ENCODE measurements at places on chromosomes 6 and 20.
A peak's percentile ranks its signal among the peaks of the same experiment; 100 is the strongest.

GRCh38 chr6:151974061-151974617 lies 166.7 kb downstream of the ESR1 start:
- no peak for DNase-seq

DNA sequence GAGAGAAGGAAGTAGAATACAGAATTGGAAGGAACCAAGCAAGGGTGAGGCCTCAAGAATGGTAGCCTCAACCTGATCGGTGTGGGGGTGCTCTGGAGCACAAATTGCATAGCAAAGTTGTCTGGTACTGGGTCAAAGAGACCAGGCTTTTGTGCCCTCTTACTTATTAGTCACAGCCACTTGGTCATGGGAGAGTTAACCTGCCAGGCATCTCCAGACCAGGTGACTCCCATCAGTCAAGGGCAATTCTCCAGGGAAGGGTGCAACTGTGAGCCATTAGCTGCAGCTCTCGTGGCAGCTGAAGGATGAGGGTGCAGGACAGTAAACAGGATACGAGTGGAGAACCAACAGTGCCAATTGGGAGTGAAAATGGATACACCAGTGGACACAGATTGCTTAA lies 47.7 kb upstream of the PLCB4 start:
- no peak for DNase-seq

GRCh38 chr6:156988276-156989158 lies 211.3 kb downstream of the ARID1B start:
- no peak for DNase-seq

DNA sequence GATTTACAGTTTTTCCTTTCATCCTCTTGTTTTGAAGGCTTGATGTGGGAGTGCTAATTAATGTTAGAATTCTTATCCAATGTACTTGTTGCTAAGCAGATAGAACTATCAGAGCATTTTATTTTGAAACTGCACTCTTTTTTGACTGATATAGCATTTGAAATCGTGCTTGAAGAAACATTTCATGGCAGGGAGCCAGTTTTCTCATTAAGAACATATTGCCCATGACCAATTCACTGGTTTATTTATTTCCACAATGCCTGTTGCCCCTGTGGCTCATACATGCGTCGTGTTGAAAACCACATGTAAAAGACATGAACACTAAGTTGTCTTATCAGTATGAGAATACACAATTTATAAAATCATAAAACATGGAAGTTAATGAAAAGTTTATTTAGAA lies 479.7 kb upstream of the FLRT3 start:
- no peak for DNase-seq

DNA sequence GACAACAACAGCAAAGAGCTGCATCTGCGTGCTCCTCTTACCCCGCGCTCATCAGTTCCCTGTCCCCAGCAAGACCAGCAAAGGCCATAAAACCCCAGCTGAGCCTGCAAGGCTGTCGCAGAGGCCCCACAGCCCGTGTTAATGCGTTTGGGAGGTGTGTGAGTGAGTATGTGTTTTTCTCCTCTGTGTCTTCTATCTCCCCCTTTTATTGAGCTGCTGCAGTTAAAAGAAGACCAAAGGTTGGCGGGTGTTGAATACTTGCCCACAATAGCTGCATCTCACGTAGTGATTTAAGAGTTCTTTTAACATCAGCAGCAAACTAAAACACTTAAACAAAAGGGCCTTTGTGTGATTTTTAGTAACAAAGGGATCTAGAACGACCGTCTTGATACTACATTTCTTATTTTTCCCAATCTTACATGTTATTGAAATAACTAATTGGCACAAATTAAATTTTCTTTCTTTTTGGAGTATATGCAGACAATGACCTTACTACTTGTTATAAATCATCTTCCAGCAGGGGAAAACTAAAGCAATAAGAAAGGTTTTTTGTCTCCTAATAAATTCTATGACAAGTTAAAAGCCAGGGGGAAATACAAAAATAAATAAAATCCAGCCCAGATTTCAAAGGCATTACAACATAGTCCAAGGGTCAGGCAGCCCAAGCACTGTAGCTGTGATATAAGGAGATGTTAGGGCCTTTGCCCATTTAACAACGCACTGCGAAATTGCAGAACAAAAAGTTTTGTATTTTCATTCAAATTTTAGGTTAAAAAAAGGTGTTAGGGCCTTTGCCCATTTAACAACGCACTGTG lies 27.2 kb upstream of the CNKSR3 start:
- DNase-seq = no peak

- no peak for DNase-seq
These were observed 83.3 kb downstream of the OPRM1 start for GRCh38 chr6:154122195-154122925.

DNA sequence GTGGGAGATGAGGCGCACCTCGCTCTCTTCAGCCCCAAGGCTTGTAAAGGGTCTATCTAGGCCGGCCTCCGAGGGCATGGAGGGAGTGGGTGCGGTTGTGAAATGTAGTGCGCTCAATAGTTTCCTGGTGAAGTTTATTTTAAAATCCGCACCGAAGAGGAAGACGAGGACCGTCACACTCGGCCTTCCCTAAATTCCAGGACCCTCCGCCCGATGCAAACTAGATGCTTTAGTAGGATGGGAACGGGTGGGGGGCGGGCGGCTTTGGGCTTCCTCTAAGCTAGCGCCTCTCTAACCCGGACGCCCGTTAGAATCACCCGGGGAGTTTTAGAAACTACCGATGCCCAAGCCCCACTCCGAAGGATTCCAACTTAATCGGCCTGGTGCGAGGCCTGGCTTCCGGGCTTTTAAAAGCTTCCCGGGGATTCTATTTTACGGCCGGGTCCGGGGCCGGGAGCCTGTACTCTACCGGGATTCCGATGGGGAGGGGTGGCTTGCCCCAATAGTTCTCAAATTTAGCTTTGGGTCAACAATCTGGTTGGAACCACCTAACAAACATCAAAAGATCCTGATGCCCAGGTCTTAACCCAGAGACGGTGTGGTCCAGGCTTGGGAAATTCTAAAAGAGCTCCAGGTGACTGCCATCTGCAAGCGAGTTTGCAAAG lies 548 bp upstream of the BCAS4 start:
- no peak for DNase-seq

- no peak for DNase-seq
These were observed 132.5 kb downstream of the FAXC start for GRCh38 chr6:99216959-99217358.

GRCh38 chr20:21182832-21183563 lies 57.1 kb downstream of the KIZ start:
- DNase-seq = peak; percentile 51

DNA sequence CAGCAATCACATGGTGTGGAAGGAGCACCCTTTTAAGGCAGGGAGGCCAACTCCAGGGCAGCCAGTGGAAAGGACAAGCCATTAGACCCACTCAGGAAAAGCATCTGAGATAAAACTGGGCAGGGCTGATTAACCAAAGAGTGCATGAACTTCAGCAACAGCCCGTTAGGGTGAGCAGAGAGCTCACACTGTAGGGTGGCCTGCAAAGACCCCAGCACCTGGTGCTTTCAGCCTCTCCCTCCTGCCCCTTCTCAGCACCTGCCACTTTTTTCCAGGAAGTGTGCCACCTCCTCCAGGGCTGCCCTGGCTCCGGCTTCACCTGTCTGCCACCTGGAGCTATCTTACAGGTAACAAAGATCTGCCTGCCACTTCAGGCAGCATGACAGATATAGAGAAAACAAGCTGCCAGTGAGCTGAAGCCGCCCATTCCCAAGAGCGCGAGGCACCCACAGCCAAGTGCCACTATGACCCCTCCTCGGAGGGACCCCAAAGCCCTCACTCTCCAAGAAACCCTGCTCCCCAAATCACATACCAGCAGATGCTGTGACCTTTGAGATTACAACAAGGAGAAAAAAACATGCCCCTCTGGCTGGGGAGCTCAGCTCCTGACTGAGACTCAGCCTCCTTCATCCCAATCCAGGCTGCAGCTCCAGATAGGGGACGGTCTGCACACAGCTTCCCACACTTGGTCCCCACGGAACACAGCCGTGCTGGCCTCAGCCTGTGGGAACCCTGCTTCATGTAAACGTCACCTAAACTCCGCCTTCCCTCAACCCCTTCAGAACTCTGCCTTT lies 71.2 kb downstream of the ABHD12 start:
- DNase-seq = no peak

GRCh38 chr6:126335210-126335609 lies 4.7 kb upstream of the CENPW start:
- DNase-seq = no peak

DNA sequence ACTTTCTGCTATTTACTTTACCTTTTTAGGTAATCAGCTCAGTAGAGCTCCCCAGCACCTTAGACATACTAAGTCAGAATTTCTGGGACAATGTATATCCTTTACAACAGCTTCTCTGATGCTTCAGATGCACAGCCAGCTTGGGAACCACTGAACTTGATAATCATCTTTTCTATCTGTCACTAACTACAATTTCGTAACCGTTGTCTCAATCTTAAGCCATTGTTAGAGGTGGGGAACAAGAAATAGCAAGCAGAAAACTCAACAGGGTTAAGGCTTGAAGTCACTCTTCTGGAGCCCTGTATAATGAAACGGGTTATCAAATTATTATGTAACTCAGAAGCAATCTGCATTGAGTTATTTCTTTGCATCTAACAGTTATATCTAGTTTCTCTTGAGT lies 47.1 kb downstream of the CD109 start:
- DNase-seq = no peak

DNA sequence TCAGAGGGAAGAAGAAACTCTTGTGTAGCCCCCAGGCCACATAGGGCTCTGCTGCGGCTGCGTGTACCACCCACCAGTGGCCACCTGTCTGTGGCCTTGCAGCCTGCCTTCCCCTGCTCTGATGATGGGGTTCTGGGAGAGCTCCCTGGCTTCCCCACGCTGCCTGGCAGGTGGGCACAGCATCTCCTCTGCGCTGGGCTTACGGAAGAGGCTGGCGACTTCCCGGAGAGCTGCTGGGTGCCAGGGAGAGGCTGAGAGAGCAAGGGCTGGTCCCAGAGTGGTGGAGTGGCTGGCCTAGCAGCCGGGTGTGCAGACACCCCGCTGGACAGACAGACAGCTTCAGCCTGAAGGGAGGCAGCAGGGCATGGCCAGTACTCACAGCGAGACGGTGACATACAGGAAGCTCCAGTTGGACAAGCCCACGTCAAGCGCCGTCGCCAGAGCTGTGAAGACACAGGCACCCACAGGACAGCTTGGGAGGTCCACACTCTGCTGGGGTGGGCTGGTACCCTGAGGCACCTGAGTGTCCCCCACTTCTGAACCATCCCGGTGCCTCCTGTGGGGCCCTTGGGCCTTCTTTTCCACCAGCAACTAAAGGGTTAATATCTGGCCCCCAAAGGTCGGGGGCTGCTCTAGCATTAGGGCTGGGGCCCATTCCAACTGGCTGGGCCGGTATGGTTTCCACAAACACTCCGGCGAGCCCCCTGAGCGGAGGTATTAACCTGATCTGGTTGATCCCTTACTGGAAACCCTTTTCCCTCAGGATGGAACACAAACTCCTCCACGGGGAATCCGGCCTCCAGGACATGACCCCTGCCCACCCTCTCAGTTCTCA lies 48.1 kb upstream of the CDH22 start:
- no peak for DNase-seq

DNA sequence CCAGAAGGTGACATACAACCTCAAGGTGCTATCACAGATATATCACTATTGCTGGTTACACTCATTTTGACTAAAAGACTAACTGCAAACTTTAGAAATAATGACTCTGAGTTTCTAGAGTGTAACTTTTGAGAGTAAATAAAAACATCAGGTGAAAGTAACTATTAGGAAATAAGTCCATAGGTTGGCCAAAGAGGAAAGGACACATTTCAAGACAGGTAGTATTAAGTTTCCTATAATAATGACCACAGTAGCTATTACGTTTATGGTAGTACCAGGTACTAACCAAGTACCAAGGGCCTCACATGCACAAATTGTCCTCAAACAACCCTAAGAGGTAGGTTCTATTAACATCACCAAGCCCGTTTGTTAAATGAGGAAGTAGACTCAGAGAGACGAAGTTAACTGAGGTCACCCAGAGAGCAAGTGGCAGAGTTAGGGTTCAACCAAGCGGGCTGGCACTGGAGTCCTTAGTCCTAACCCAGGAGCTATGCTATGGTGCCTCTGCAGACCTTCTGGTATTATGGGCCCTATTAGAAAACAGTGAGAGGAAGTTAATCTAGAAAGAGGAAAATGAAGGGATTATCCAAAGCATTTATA lies 36.8 kb downstream of the HEBP2 start:
- peak; percentile 21 for DNase-seq

- DNase-seq = no peak
These were observed 51.3 kb downstream of the RNASET2 start for GRCh38 chr6:166905013-166905412.

DNA sequence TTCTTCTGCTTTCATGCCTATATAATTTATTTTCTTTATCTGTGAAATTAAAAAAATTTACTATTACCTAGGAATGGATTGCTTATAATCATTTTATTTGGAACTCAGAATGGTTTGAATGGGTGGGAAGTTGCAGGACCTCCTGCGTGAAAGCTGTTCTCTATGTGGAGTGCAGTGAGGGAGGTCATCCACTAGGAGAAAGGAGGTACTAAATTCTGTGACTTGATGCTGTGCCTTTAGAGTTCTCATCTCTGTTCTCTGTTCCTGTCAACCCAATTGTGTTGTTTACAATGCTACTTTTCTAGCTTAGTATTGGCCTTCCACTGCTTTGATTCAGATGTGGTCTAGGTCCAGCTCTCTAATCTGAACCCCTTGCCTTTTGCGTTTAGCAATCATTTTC lies 65.0 kb upstream of the HIVEP1 start:
- no peak for DNase-seq

- no peak for DNase-seq
These were observed 310.7 kb downstream of the KIF16B start for GRCh38 chr20:16262594-16262993.

DNA sequence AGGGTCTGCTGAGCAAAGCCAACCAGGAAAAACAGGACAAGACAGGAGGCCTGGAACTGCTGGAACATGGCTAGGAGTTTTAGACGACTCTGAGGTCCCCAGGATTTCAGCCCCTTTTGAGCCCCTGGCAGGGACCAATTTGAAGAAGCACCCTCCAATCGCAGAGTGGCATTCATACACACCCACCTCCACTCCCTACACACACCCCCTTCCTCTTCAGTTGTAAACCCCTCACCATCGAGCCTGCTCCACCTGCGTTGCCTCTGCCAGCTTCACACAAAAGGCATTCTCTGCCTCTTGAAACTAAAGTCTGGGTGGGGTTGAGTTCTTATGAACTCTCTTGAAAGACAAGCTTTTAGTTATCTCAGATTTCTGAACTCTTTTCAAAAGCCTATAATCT lies at the start of gene GPX6:
Gene GPX6, minus strand, starts transcription at position 118 of the 400 bp plus-strand sequence. Its CDS starts 50 bp downstream, at position 68.
- DNase-seq = no peak

DNA sequence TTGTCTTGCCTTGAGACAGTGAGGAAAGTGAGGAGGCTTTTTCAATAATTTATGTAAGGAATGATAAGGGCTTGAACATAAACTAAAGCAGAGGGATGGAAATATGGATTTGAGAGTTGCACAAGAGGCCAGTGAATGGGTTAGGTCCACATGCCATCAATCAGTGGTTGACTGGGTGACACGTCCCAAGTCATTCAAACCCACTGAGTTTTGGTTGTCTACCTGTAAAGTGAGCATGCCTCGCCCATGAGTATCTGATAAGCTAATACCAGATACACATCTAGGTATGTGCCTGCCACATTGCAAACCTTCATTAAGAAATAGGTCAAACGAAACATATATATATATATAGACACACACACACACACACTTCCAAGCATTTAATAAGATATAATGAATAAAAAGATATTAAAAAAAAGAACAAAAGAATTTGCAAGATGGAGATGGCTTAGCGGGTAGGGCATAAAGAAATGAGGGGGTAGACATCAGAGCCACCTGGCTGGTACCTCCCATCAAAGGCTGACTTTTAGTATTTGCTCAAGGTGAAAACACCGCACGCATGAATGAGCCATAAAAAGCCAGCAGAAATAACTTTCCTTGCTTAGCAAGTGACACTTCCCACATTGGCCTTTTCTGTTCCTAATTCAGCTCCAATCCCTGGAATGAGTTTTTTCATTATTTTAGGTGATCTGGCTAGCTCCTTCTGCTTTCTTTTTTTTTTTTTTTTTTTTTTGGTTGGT lies 109.1 kb upstream of the GGTLC1 start:
- no peak for DNase-seq

Data from SIG-M5 (cell line).